ENCODE measurements at places on chromosomes 3 and 15. TPM values are rescaled to one million over a fixed set of nuclear protein-coding genes. Genes with fewer than 3 reads are reported as not detected.

DNA sequence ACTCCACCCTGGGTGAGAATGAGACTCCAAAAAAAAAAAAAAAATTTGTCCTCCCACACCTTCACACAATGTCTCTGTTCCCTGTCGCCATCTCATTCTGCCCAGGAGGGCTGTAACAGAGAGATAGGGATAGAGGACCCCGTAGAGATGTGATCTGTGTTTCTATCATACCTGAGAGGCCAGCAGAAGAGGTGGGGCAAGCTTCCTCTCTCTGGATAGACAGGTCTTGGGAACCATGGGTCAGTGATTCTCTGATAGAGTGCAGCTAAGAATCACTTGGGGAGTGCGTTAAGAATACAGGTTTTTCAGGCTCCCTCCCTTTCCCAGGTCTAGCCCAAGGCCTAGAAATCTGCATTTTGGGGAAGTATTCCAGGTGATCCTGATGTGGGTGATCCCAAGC, 8.3 kb downstream of the CA12 start:
- no peak for DNase-seq

DNA sequence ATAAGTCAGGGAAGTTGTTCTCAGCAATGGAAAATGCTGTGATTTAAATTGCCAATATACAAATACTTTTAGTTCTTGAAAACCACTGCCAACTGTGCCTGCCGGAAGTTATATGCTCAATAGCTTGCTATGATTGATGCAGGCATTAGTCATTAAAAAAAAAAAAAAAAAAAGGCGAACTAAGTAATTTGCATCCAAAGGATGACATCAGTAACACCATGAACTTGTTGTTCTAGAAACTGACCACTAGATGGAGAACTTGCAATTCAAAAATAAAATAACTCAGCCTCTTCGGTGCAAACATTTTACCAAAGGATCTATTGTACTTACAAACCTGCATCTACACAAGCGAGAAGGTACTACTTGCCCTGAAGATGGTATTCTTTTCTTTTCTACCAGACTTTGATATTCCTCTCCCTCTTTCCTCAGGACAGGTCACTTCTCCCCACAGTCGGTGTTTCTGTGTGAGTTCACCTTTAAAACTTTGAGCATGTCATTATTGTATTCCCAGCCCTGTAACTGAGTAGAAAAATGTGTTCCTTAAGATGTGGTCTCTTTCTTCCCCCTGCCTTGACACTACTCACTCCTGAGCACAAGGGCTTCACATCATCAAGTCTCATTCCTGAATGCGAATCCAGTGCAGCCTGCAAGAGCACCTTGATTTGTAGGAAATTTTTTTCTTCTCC, 115.0 kb upstream of the VEPH1 start:
- DNase-seq: peak; percentile 65

DNA sequence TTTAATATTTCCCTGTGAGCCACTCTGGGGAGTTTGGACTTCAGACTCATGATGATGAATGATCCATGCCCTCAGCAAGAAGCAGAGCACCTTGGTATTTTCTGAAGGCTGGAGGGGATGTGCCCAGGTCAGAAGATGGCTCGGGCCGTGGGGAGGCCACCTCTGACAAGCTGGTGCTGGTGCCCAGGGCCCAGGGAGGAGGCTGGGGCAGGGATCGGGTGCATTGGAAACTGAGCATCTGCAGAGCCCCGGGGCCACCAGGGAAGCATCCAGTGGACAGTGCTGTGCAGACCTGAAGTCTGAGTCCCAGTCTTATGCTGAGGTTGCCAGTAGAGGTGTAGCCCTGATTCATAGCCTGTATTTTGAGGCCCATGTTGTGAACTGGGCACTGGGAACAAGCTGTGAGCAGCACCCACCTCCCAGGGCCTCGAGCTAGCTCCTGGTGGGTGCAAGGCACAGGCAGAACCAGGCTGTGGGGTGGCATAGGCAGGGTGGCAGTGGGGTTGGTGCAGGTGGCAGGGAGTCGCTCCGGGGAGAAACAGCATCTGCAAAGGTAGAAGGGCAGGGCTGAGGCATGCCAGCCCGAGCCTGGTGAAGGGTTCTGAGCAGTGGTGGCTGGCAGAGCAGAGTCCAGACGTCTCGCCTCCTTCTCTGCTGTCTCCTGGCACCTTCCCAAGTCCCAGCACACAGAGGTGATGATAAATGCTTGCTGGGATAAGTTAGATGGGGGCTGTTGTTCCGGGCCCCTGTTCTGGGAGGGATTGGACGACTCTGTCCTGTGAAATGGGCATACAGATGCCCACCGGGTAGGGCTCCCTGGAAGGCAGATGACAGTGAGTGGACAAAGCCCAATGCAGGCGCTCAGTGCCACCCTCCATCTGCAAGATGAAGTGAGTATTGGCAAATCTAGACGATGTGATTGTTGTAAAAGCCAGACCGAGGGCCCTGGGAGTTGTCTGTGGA, 10.6 kb downstream of the DNAJB8 start:
- no peak for DNase-seq

- DNase-seq: peak; percentile 4
These were observed 410.5 kb upstream of the CADM2 start for GRCh38 chr3:84547971-84548970.

- DNase-seq: no peak
These were observed 88.6 kb upstream of the ADAMTS17 start for GRCh38 chr15:100430411-100430810.

DNA sequence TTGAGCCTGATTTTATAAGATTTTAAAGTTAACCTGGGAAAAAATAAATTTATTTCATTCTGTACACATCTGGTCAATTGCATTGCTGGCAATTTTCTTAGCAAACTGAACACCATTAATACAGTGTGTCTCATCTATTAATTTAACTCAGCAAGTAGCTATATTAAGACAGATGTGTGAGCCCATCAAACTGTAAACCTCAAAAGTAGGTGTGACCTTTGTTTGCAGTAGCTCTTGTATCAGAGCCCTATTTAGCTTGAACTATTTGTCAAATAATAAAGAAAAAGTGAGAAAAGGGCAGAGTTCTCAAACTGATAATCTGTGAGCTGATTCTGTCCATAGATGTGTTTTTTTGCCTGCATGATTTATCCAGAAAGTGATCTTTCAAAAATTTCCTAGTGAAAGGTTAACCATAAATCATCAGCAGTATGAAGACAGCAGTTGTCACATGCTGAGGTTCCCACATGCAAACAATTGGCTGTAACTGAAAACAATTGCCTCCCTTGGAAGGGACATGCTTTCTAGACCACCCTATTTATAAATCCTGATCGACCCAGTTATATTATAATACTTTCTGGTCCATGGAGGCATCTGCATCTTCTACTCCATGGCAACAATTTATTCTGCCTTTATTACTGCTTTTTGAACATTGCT, 646.5 kb downstream of the NSUN3 start:
- no peak for DNase-seq

GRCh38 chr15:74631935-74632560, 16.4 kb downstream of the CLK3 start:
- DNase-seq: no peak

DNA sequence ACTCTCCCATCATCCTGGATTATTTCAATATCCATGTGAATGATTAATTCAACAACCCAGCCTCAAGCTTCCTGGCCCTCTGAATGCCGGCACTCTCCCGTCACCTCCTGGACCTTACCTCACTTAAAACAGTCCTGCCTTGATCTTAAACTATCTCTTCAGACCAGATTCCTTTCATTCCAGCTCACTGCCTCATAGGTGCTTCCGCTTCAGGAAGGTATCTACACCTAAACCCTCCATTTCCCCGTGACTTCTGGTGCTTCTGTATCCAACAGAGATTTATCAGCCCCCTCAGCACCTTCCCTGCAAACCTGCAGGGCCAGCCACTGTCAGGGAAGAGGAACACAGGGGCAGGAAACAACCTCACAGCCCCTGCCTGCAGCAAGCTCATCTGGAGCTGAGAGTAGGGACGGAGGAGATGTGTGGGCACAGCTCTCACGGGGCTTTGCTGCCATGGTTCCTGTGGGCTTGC, 98.9 kb upstream of the TJP1 start:
- no peak for DNase-seq

- DNase-seq: no peak
These were observed 32.1 kb downstream of the TFDP2 start for GRCh38 chr3:142117056-142117851.

- no peak for DNase-seq
These were observed 96.0 kb downstream of the TBC1D2B start for GRCh38 chr15:77981281-77982126.

GRCh38 chr3:159234306-159234705, 432.5 kb downstream of the MFSD1 start:
- DNase-seq: peak; percentile 73

DNA sequence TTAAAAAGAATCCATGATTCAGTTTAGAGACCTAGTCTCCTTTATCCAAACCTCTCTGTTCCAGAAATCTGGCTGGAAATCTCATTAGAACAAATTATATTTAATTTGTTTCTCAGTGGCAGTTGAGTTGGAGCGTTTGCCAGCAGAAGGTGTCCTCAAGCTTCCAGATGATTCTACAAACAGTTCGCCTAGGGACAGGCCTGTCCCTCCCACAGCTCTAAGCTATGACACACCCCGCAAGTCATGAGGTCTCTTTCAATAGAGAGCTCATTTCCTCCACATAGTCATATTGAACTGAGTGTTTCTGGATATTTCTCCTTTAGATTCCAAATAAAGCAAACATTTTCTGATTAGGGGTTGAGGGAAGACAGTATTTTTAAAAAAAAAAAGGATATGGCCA, 230.3 kb downstream of the ATP8B4 start:
- DNase-seq: no peak

- DNase-seq: no peak
These were observed 281.4 kb upstream of the TLE3 start for GRCh38 chr15:70379134-70379533.

DNA sequence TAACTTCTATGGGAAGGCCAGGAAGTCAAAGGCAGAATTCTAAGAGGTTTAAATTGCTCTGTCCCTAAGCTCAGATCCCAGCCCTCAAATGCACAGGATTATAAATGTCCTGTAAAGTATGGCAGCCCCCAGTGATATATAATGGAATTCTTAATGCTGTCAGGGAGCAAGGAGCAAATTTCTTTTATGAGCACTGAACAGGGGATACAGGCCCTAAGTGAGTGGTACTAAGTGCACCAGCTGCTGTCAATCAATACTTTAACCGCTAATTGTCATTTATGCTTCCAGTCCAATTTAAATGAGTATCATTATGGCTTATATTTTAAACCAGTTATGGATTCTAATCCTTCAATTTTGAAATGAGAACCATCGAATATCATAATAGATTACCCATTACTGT, 4.7 kb downstream of the SLC9A9 start:
- DNase-seq: no peak

DNA sequence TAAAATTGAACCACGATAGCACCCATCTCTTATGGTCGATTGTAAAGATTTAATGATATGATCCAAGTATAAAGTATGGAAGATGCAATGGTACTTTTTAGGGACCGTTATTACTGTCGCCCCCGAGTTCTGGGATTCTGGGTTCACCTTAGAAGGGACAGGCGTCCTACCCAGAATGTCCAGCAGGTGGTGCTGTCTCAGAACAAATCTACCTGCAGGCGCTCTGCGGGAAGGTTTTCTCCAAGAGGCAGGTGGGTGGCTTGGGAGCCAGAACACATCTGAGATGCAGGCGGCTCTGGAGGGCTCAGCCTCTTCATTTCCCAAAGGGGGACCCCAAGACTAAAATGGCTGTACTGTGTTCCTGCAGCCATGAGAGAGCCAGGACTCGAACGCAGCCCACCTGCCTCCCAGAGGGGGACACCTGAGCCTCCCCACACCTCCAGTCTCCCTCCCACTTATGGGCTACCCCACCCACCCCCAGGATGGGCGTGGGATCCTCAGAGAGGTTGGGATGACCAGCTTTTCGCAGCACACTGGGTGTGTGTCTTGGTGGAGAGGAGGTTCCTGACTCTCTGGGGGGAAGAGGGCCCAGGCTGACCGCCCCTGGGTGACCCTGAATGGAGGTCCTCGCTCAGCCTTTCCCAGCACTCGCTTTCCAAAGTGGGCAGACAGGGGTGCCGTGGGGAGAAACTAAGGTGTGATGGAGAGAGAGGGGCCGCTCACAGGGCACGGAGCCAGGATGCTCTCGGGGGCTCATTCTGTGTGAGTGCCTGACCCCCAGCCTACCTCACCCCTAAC, 28.1 kb upstream of the CORO2B start:
- peak; percentile 58 for DNase-seq

- DNase-seq: no peak
These were observed 106.5 kb downstream of the LIPC start for GRCh38 chr15:58538225-58538727.

GRCh38 chr3:11230832-11231231, 41.4 kb upstream of the ATG7 start:
- DNase-seq: no peak

- DNase-seq: no peak
These were observed 343.2 kb upstream of the ADAMTS9 start for GRCh38 chr3:65030847-65031463.

DNA sequence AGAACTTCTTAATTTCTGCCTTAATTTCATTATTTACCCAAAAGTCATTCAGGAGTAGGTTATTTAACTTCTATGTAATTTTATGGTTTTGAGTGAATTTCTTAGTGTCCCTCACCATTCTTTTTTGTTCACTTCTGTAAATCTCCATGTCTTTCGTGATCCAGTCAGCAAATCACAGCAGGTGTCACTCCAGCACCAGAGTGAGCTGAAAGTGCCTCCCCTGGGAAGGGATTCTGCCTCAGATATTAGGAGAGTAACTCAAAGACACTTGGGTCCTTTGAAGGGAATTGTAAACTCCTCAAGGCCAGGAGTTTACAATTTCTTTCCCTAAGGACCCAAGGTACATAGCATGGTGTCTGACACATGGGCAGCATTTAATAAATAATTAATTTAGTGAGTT, 207.6 kb upstream of the AZI2 start:
- DNase-seq: no peak

DNA sequence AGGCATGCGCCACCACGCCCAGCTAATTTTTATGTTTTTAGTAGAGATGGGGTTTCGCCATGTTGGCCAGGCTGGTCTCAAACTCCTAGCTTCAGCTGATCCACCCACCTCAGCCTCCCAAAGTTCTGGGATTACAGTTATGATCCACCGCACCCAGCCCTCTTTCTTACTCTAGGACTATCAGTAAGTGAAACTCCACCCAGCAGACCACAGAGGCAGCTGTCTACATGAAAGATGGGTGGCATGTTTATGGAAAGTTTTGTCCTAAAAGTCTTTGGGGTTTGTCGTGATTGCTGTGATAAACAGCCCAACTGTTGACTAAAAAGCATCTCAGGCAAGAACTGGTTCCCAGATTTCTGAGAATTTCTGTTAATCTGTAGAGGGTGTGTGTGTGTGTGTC, 10.9 kb downstream of the ARL6IP5 start:
- DNase-seq: no peak

- peak; percentile 66 for DNase-seq
These were observed 1.1 kb upstream of the FGF7 start for GRCh38 chr15:49421991-49422390.

BBX gene
- total RNA-seq: 30.3 TPM

KBTBD8 gene
- 1.8 TPM for total RNA-seq

DNAJC19 gene
- 30.3 TPM for total RNA-seq

PLA2G4D gene
- not detected for total RNA-seq

RETNLB gene
- not detected for total RNA-seq

PLA2G4B gene
- 0.13 TPM for total RNA-seq

UNC13C gene
- not detected for total RNA-seq

SLC28A1 gene
- total RNA-seq: under 0.01 TPM

SUSD5 gene
- 0.63 TPM for total RNA-seq

THAP10 gene
- 1.4 TPM for total RNA-seq
